ENCODE measurements at places on chromosomes 3 and 15.
A peak's percentile ranks its signal among the peaks of the same experiment; 100 is the strongest.

DNA sequence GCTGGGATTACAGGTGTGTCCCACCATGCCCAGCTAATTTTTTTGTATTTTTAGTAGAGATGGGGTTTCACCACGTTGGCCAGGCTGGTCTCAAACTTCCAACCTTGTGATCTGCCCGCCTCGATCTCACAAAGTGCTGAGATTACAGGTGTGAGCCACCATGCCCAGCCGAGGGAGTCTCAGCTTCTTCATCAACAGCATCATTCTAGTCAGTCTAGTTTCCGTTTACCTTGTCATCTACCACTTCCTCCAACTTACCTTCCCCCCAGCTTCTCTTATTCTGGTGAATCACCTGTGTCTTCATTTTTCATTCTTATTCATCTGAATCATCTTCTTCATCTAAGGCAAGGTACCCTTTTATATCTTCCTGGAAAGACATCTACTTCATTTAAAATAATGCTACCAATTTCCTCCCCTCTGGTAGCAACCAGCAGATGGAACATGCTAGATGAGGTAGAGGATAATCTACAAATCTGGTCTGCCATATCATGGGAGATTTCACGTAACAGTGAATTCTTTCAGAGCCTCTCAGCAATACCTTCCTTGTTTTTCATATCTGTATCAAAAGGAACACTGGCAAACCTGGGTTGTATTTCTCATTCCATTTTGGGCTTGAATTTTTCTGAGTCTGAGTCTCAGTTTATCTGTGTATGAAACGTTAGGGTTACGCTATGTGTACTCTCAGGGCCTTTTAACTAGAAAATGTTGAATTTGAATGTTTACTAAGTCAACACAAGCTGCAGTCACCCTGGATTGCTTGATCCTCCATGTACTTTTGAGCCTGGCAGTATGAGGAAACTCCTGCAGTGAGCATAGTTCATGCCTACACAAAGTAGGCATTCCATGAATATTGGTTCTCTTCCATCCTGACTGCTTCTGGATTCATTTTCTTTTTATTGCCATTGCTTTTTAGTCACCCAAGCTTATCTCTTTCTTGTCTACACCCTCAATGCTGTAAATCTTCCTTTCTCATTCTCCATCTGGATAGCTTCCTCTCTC, 16.8 kb downstream of the LPP start:
- no peak overlapping the region for H3K4me3 ChIP-seq
- no peak overlapping the region for H3K27ac ChIP-seq
- H3K4me1 ChIP-seq: peaks cover 7% of the 10 kb centered on the region
- no peaks in the 10 kb centered on the region for H3K27me3 ChIP-seq
- 0 out of 2 replicates have a peak, but pooled peaks cover 4% of the 10 kb centered on the region for H3K36me3 ChIP-seq

DNA sequence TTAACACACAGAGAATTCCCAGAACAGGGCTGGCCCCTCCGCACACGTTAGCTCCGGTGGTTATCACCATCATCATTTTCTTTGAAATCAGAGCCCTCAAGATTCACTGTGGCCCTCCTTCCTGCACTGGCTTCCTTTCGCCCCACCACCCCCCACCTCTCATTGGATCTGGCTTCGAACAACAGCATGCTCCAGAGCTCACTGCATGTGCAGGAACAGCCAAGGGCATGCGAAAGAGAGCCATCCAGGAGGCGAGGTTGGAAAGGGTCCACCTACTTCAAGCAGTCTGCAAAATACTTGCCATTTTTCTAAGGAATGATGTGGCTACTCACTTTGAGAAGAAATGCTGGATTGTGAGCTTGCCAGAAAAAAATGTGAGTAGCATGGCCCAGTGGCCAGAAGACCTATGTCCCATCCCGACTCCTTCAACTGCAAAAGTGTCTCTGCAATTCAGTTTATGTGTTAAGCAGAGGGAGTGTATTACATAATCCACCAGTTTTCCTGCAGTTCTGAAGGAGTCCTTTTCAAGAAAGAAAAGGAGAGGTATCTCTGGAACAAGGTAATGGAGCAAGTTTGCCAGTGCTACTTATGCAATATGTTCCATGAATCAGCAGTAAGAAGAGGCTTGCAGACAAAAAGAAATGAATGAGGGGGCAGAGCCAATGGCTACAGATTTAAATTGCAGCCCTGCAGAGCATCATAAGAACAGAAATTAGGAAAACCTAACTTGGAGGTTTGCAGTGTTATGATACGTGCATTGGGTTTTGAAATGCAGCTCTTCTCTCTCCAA, 92.8 kb downstream of the OCA2 start:
- H3K27me3 ChIP-seq: no peaks in the 10 kb centered on the region
- H3K36me3 ChIP-seq: no peaks in the 10 kb centered on the region
- H3K27ac ChIP-seq: no peak overlapping the region
- no peak overlapping the region for H3K4me3 ChIP-seq
- no peak for DNase-seq

DNA sequence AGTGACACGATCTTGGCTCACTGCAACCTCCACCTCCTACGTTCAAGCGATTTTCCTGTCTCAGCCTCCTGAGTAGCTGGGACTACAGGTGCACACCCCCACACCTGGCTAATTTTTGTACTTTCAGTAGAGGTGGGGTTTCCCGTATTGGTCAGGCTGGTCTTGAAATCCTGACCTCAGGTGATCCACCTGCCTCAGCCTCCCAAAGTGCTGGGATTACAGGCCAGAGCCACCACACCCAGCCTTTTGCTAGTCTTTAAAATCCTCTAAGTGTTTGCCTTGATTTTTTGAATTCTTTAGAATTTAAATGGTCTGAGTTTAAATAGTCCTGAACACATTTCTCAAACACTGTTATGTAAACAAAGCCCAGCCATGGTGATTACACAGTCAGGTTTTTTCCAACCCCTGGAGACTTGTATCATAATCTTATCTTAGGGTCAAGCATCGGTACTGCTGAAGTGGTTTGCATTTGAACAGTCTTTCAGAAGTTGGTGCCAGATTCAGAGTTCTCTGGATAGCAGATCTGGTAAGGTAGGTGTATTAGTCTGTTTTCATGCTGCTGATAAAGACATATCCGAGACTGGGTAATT, 28.2 kb upstream of the PIAS1 start:
- H3K36me3 ChIP-seq: no peaks in the 10 kb centered on the region
- no peak for DNase-seq
- H3K4me3 ChIP-seq: no peak overlapping the region
- no peak overlapping the region for H3K27ac ChIP-seq

DNA sequence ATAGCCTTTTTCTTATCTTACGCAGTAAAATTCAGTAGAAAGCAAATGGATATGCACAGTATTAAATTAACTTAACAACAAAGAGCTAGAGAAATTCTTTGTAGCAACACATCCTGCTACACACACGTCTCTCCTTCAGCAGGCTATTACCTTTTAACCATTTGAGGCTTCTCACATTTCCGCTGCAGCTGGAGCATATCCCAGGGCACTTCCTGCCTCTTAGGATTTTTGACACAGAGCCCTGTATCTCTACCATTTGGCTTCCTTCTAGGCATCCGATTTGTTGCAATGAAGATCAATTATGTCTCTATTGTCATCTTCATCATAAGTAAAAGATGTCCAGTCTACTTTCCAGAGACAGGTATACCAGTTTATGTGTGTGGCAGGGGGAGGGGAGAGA, 292.4 kb upstream of the CBLB start:
- no peak overlapping the region for H3K4me3 ChIP-seq
- no peaks in the 10 kb centered on the region for H3K36me3 ChIP-seq
- H3K27me3 ChIP-seq: no peaks in the 10 kb centered on the region

DNA sequence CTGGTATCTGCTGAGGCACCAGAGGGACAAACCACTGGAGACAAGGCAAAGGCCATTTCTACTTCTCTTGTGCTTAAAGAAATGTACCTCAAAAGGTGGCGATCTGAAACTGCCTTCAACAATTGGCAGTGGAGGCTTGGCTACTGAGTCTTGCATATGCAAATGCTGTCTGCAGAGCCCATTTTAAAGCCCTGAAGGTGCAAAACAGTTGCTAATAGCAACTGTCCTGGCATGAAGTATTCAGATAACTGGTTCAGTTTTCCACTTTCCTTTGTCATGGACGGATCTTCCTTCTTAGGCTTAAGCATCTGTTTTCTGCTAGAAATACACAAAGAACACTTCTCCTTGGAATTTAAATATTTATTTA, 71.4 kb upstream of the PSMD6 start:
- no peaks in the 10 kb centered on the region for H3K36me3 ChIP-seq
- H3K4me1 ChIP-seq: peaks cover 5% of the 10 kb centered on the region
- H3K4me3 ChIP-seq: no peak overlapping the region
- no peak for DNase-seq
- H3K27ac ChIP-seq: peak overlapping the region; percentile 8

DNA sequence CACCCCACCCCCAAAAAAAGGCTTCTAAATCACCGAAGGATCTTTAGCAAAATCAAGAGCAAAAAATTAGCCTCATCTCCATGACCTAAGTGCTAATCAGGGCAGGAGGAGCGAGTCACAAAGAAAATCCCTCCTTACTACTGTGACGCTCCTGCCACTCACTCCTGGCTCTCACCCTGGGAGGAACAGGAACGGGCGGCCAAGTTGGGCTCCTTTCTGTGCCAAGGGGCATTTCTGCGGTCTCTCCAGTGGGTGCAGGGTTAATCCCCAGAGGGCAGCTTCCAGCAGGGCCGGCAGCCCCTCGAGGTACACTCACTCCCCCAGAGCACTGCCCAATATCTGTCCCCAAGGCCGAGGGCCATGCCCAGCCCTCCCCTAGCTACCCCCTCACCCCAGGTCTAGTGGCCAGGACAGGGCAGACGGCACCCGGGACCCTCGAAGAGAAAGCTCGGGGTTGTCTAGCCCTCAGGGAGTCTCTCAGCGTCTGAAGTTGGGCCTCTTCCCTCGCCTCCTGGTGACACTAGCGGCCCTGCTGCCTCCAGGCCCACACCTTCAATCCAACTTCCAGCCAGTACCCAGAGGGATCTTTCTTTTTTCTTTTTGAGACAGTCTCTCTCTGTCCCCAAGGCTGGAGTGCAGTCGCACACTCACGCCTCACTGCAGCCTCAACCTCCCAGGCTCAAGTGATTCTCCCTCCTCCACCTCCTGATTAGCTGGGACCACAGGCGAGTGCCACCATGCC, 706 bp downstream of the CAV3 start:
- no peaks in the 10 kb centered on the region for H3K4me1 ChIP-seq
- no peaks in the 10 kb centered on the region for H3K36me3 ChIP-seq
- H3K27me3 ChIP-seq: no peaks in the 10 kb centered on the region
- no peak overlapping the region for H3K27ac ChIP-seq

- no peak overlapping the region for H3K4me3 ChIP-seq
- H3K36me3 ChIP-seq: no peaks in the 10 kb centered on the region
- no peaks in the 10 kb centered on the region for H3K27me3 ChIP-seq
- no peak overlapping the region for H3K27ac ChIP-seq
- H3K4me1 ChIP-seq: no peaks in the 10 kb centered on the region
- DNase-seq: no peak
These were observed 543.5 kb downstream of the CADM2 start for GRCh38 chr3:85502148-85502875.

DNA sequence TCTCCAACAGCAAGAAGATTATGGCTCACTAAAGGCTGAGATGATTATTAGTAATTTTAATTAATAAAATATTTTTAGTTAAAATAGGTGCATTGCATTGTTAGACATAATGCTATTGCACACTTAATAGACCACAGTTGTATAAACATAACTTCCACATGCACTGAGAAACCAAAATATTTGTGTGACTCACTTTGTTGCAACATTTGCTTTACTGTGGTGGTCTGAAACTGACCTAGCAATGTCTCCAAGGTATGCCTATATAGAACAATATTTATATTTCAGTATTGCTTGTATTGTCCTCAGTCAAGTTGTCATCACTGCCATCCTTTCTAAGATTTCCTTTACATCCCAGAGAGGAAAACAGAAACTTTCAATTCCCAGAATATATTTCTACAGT, 1215.2 kb downstream of the SI start:
- no peaks in the 10 kb centered on the region for H3K4me1 ChIP-seq
- H3K27ac ChIP-seq: no peak overlapping the region
- no peak for DNase-seq
- no peaks in the 10 kb centered on the region for H3K27me3 ChIP-seq
- no peak overlapping the region for H3K4me3 ChIP-seq

GRCh38 chr15:60620708-60621107, 141.8 kb upstream of the ICE2 start:
- H3K36me3 ChIP-seq: no peaks in the 10 kb centered on the region
- H3K4me3 ChIP-seq: no peak overlapping the region
- no peaks in the 10 kb centered on the region for H3K27me3 ChIP-seq
- H3K4me1 ChIP-seq: no peaks in the 10 kb centered on the region
- no peak overlapping the region for H3K27ac ChIP-seq

- H3K4me3 ChIP-seq: no peak overlapping the region
- H3K27ac ChIP-seq: no peak overlapping the region
- H3K4me1 ChIP-seq: no peaks in the 10 kb centered on the region
- H3K36me3 ChIP-seq: no peaks in the 10 kb centered on the region
These were observed 48.1 kb downstream of the ADAMTS7 start for GRCh38 chr15:78762985-78763795.

DNA sequence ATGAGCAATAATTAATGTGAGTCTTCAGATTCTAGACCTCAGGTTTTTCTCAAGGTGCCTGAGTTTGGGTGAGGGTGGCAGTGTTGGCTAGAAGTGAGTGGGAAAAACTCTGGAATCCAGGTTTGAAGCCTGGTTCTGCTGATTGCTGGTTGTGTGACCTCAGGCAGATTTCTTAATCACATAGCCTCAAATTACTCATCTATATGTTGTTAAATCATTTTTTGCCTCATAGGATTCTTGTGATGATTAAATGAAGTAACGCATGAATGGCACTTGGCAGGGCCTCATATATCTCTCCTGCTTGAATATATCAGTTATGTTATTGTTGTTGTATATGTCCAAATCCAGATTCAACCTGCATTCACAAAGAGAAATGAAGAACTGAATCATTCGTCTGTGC, 60.5 kb downstream of the NR2F2 start:
- no peak overlapping the region for H3K27ac ChIP-seq
- no peaks in the 10 kb centered on the region for H3K36me3 ChIP-seq
- DNase-seq: no peak
- no peaks in the 10 kb centered on the region for H3K4me1 ChIP-seq
- H3K27me3 ChIP-seq: peaks cover 46% of the 10 kb centered on the region

GRCh38 chr15:85400606-85401005, 20.2 kb downstream of the AKAP13 start:
- no peak overlapping the region for H3K4me3 ChIP-seq
- H3K27ac ChIP-seq: no peak overlapping the region
- no peak for DNase-seq
- no peaks in the 10 kb centered on the region for H3K36me3 ChIP-seq
- H3K27me3 ChIP-seq: no peaks in the 10 kb centered on the region

- DNase-seq: no peak
- peaks cover 3% of the 10 kb centered on the region for H3K4me1 ChIP-seq
- peaks cover 8% of the 10 kb centered on the region for H3K36me3 ChIP-seq
These were observed 8.9 kb downstream of the VWA5B2 start for GRCh38 chr3:184238246-184238818.

GRCh38 chr3:20324664-20325478, 138.9 kb upstream of the SGO1 start:
- H3K27me3 ChIP-seq: no peaks in the 10 kb centered on the region
- H3K36me3 ChIP-seq: no peaks in the 10 kb centered on the region
- H3K4me3 ChIP-seq: no peak overlapping the region

GRCh38 chr15:89301304-89302089, 33.1 kb downstream of the POLG start:
- no peaks in the 10 kb centered on the region for H3K27me3 ChIP-seq
- peaks cover 84% of the 10 kb centered on the region for H3K36me3 ChIP-seq
- H3K4me1 ChIP-seq: no peaks in the 10 kb centered on the region
- H3K27ac ChIP-seq: no peak overlapping the region
- no peak for DNase-seq

Data from RWPE2 (cell line).